ENCODE measurements at places on chromosomes 5 and 9. TPM values are rescaled to one million over a fixed set of nuclear protein-coding genes. Genes with fewer than 3 reads are reported as not detected.

Gene FAM200C
- total RNA-seq: 0.86 TPM

Gene MPDZ
- 16.8 TPM for total RNA-seq

Gene CSF2
- total RNA-seq: 49.0 TPM

Gene UNC13B
- 15.3 TPM for total RNA-seq

Gene PCDHB5
- total RNA-seq: not detected

Gene TMCO6
- 27.4 TPM for total RNA-seq

Gene IRX2
- 32.3 TPM for total RNA-seq

Gene ANKRD34B
- not detected for total RNA-seq

Gene C6
- not detected for total RNA-seq

Gene NAIP
- total RNA-seq: 0.99 TPM

Gene CCDC180
- total RNA-seq: 0.39 TPM

Gene PCDHB15
- total RNA-seq: 0.04 TPM

Gene WHRN
- total RNA-seq: 3.7 TPM

Gene NSG2
- total RNA-seq: not detected

Gene IFNB1
- total RNA-seq: not detected

Gene SEMA5A
- 1.7 TPM for total RNA-seq

Gene UIMC1
- 19.7 TPM for total RNA-seq

Gene OTP
- not detected for total RNA-seq

Gene ST8SIA4
- 0.76 TPM for total RNA-seq

Gene GPR151
- total RNA-seq: not detected

Gene CCDC192
- not detected for total RNA-seq

Gene OLFM1
- total RNA-seq: not detected

Gene SPINK4
- total RNA-seq: not detected

Gene PKD2L2
- total RNA-seq: not detected

Gene SELENOP
- total RNA-seq: 16.9 TPM

Gene ADAMTSL2
- total RNA-seq: not detected

Gene PCA3
- total RNA-seq: not detected

Gene TBCA
- 314 TPM for total RNA-seq

Gene EXD3
- total RNA-seq: 4.6 TPM

Gene CDKN2B
- 18.0 TPM for total RNA-seq

Gene ISL1
- not detected for total RNA-seq

Gene FAM120AOS
- total RNA-seq: 18.1 TPM

Gene FOXD4L4
- total RNA-seq: not detected

Gene IRGM
- total RNA-seq: not detected

Gene ESM1
- not detected for total RNA-seq

Measured in hair follicular keratinocyte (primary cell).